Diencephalon (tissue), 1 donor: ENCODE measurements at places on chromosomes 1 and 21. TPM values are rescaled to one million over a fixed set of nuclear protein-coding genes. Genes with fewer than 3 reads are reported as not detected.

Gene HSPA13
- total RNA-seq, result 174 TPM

Gene FCGR3B
- total RNA-seq, result 1.6 TPM

Gene RIPK4
- total RNA-seq, result not detected

Gene SPATA1
- total RNA-seq, result 1.4 TPM

Gene C1orf141
- total RNA-seq, result 0.69 TPM

Gene VCAM1
- 51.0 TPM for total RNA-seq

Gene CCDC27
- not detected for total RNA-seq

Gene FAAH
- total RNA-seq, result 26.8 TPM

Gene FCAMR
- total RNA-seq, result not detected

Gene NIT1
- 19.1 TPM for total RNA-seq

Gene LCE1A
- not detected for total RNA-seq

Gene SYT2
- 4.6 TPM for total RNA-seq

Gene CLCA4
- not detected for total RNA-seq

Gene TMEM61
- total RNA-seq, result 1.4 TPM

Gene NTNG1
- total RNA-seq, result 129 TPM

Gene CLDN17
- total RNA-seq, result not detected

Gene AMY1C
- not detected for total RNA-seq

Gene GRIK1
- total RNA-seq, result 41.8 TPM

Gene NR5A2
- total RNA-seq, result 0.69 TPM

Gene CDA
- total RNA-seq, result not detected

Gene ZNF648
- 1.4 TPM for total RNA-seq

Gene OR2T2
- total RNA-seq, result not detected

Gene DNAI4
- total RNA-seq, result 81.0 TPM

Gene FCRL1
- 0.23 TPM for total RNA-seq

Gene FOXD3
- total RNA-seq, result not detected

Gene INSRR
- 0.46 TPM for total RNA-seq

Gene REN
- total RNA-seq, result not detected

Gene MPZ
- 1.2 TPM for total RNA-seq

Gene LACTBL1
- not detected for total RNA-seq

Gene CCDC30
- total RNA-seq, result 30.7 TPM

Gene FNDC10
- total RNA-seq, result 8.3 TPM

Gene CFHR2
- total RNA-seq, result not detected

Gene SIK1
- total RNA-seq, result 6.5 TPM

Gene CLEC20A
- total RNA-seq, result not detected

Gene CNIH3
- 21.5 TPM for total RNA-seq

Gene IFI44L
- total RNA-seq, result 17.3 TPM

Gene TNFRSF1B
- total RNA-seq, result 3.9 TPM

Gene PPM1J
- total RNA-seq, result 5.5 TPM

Gene LINGO4
- 0.23 TPM for total RNA-seq

Gene KCTD3
- total RNA-seq, result 81.9 TPM

Gene S100A1
- total RNA-seq, result 2.1 TPM

Gene SMCP
- not detected for total RNA-seq

Gene TAS1R1
- not detected for total RNA-seq

Gene PYHIN1
- not detected for total RNA-seq

Gene TNNT2
- not detected for total RNA-seq

Gene SPRR1B
- not detected for total RNA-seq

Gene FNBP1L
- 248 TPM for total RNA-seq

Gene ZFP69
- total RNA-seq, result 12.0 TPM
